ENCODE measurements at places on chromosomes 5 and 9. TPM values are rescaled to one million over a fixed set of nuclear protein-coding genes. Genes with fewer than 3 reads are reported as not detected.

IL11RA gene
- 0.79 TPM for total RNA-seq

ZNF354C gene
- total RNA-seq, result 3.9 TPM

SPATA31E1 gene
- total RNA-seq, result not detected

SLCO6A1 gene
- total RNA-seq, result under 0.01 TPM

- DNase-seq, result no peak
Observed at GRCh38 chr5:61370506-61370905, 38.4 kb downstream of the ZSWIM6 start.

DNA sequence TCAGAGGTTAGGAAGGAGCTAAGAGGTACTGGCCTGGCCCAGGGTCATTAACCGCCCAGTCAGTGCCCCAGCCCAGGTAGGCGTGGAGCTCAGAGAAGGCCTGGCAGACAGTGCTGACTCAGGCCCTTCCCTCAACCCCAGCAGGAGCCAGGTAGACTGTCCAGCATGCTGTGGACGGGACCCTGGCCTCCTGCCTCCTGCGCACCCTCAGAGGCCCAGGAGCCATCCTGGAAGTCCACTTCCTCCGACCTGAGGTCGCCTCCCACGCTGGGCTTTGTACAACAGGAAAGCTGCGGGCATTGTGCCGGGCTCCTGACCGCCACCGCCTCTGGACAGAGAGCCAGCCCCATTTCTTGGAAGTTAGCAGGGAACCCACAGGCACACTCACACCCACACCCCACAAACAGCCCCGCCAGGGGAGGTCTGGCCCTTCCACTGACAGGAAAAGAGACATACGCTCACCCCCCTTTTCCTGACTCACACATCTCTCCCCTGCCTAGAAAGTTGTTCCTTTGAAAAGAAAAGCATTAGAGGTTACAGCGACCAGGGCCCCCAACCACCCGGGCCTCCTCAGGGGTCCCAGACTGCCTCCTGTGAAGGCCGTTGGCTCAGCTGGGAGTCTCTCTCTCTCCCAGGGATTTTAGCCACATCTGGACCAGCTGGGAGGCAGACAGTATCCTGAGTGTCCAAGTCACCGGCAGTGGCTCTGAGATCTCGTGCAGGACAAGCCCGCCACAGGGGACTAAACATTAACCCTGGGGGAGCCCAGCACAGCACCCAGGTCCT is 7.7 kb downstream of the RALGDS start:
- DNase-seq, result no peak

DNA sequence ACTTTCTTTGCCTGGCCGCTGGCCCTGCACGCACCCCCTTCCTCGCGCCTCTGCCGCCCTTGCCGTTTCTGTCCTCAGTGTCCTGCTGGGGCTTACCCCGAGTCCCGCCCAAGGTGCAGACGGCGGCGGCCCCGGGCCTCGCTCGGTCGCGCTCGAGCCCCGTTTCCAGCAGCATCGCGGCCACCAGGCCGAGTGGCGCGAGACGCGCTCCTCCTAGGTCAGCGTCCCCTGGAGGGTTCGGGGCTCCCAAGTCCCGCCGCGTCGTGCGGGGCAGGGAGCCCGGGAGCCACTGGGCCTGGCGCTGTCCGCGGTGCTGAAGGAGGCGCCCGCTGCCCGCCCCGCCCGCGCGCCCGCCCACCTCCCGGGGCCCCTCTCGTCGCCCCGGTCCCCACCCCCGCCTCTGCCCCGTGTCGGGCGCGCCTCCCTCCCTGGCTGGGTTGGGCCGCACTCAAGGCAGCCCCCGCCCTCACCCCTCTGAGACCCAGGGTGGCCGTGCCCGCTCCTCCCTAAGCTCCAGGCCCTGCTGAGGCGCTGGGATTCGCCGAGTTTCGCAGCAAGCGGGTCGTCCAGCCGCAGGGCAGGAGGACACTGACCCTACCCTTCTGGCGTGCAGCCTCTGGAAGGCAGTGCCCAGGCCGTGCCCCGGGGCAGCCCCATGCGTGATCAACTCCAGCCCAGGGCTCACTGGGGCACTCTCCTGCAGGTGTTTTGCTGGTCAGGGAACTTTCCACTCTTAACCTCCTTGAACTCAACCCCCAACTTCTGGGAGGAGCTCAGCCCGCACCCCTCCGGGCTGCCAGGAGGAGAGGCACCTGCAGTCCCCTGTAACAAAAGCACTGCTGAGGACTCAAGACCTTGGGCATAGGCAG is at the start of gene LHX3:
Gene LHX3, minus strand, starts transcription at position 291 of the 869 bp plus-strand sequence. Its CDS starts 116 bp downstream, at position 175.
- DNase-seq, result no peak

GRCh38 chr5:127639828-127640227 is 9.1 kb upstream of the CTXN3 start:
- DNase-seq, result no peak

DNA sequence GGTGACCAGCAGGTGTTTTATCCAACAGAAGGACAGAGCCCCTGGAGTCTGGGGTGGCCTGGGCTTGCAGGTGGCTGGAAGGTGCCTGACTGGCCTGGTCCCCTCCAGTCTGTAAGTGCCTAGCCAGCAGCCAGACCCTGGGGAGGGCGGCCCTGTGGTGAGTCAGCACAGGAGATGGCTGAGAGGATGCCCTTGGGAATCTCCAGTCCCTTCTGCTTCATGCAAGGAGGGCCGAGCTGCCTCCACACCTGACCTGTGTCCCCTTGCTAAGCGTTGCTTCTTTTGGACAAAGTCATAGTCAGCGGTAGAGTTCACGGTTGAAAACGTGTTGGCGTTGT is 20.2 kb downstream of the OBP2B start:
- DNase-seq, result no peak

DNA sequence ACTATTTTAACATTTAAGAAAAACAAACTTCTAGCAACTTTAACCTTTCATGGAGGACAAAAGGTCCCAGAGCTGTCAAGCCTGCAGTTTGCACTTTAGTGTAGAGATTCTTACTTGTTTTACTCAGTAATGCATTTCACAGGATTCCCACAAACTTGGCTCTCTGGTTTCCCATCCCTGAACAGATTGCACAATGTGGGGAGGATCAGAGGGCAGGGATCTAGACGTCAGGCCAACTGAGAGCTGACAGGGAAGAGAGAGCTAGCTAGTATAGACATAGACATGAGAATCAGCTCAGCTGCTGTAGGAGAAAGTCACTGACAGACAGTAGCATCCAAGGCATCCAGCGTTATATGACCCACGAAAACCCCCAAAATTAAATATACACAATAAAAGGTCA is 20.9 kb upstream of the BNIP1 start:
- no peak for DNase-seq

GRCh38 chr5:113017881-113018635 is 41.5 kb downstream of the DCP2 start:
- peak; percentile 33 for DNase-seq

- no peak for DNase-seq
Observed at GRCh38 chr9:93205045-93205768, 21.3 kb downstream of the WNK2 start.

Data from bronchial epithelial cell (primary cell).